Cardiac muscle cell (in vitro differentiated cells and primary cell): ENCODE measurements at places on chromosomes 6 and 20. TPM values are rescaled to one million over a fixed set of nuclear protein-coding genes. Genes with fewer than 3 reads are reported as not detected.
A peak's percentile ranks its signal among the peaks of the same experiment; 100 is the strongest.

GRCh38 chr6:150142097-150142669, 661 bp upstream of the PPP1R14C start:
- no peaks in the 10 kb centered on the region for H3K36me3 ChIP-seq
- H3K4me1 ChIP-seq, result peaks cover 21% of the 10 kb centered on the region
- peaks cover 51% of the 10 kb centered on the region for H3K27me3 ChIP-seq

GRCh38 chr6:22119500-22119899, 177.3 kb downstream of the PRL start:
- H3K27ac ChIP-seq, result no peak overlapping the region
- no peaks in the 10 kb centered on the region for H3K27me3 ChIP-seq
- H3K4me1 ChIP-seq, result no peaks in the 10 kb centered on the region
- H3K4me3 ChIP-seq, result no peak overlapping the region
- no peak for DNase-seq

DNA sequence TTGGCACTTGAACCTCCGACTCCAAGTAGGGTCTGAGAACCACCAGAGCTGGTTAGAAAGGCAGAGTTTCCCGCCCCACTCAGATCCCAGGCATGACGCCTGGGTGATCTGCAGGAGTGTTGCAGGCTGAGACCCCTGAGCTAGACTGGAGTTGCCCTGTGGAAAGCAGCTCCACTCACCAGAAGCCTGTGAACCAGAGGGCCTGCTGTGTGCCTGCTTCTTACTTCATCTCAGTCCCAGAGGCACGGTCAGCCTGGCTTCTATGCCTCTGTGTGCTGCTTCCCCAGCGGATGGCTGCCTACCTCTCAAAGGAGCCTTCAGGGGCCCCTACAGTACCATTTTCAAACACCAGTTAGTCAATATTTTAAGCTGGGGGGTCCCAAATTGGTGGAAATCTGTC, 15.6 kb upstream of the CCN6 start:
- H3K27me3 ChIP-seq, result no peaks in the 10 kb centered on the region
- H3K4me3 ChIP-seq, result no peak overlapping the region
- no peaks in the 10 kb centered on the region for H3K4me1 ChIP-seq
- H3K36me3 ChIP-seq, result no peaks in the 10 kb centered on the region
- no peak overlapping the region for H3K27ac ChIP-seq

- no peak overlapping the region for H3K4me3 ChIP-seq
- H3K4me1 ChIP-seq, result peaks cover 8% of the 10 kb centered on the region
- H3K36me3 ChIP-seq, result no peaks in the 10 kb centered on the region
- H3K27ac ChIP-seq, result no peak overlapping the region
- no peaks in the 10 kb centered on the region for H3K27me3 ChIP-seq
These were observed 396.2 kb downstream of the CD83 start for GRCh38 chr6:14513496-14514393.

DNA sequence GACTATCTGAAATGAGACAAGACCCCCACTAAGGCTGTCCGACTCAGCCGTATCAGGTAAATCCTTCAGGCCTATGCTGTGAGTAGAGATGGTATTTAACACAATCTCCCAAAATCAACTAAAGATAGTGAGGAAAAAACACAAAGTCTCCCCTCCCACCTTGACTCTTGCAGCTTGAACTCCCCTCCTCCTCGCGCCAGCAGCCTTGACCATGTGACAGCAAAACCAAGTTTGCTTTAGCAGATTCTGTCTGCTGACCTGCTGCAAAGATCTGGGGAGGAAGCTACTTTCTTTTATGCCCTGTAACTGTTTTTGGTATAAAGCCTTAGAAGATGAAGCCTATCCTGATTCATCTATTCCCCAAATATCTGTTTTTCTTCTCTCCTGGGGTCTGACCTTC, 509.5 kb downstream of the CDH26 start:
- no peak overlapping the region for H3K27ac ChIP-seq
- no peaks in the 10 kb centered on the region for H3K36me3 ChIP-seq
- peaks cover 13% of the 10 kb centered on the region for H3K4me1 ChIP-seq

DNA sequence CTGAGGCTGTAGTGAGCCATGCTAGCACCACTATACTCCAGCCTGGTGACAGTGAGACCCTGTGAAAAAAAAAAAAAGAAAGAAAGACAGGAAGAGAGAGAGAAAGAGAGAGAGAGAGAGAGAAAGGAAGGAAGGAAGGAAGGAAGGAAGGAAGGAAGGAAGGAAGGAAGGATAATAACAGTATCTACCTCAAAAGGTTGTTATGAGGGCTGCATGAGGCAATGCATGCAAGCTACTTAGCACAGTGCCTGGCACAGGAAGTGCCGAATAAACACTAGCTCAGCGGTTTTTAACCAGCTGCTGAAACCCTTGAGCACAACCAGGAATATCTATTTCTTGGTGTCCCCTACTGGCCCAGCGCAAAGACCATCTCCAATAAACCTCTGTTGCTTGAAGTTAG, 62.3 kb upstream of the TBC1D7 start:
- no peaks in the 10 kb centered on the region for H3K27me3 ChIP-seq
- H3K4me3 ChIP-seq, result no peak overlapping the region
- H3K27ac ChIP-seq, result no peak overlapping the region
- no peaks in the 10 kb centered on the region for H3K36me3 ChIP-seq

GRCh38 chr6:44219053-44219814, 2.5 kb downstream of the MYMX start:
- no peaks in the 10 kb centered on the region for H3K27me3 ChIP-seq
- H3K27ac ChIP-seq, result peak overlapping the region; percentile 54
- peak overlapping the region; percentile 55 for H3K4me3 ChIP-seq
- DNase-seq, result peak; percentile 94
- H3K4me1 ChIP-seq, result peaks cover 12% of the 10 kb centered on the region

- H3K36me3 ChIP-seq, result no peaks in the 10 kb centered on the region
- no peaks in the 10 kb centered on the region for H3K27me3 ChIP-seq
- H3K4me3 ChIP-seq, result no peak overlapping the region
- H3K4me1 ChIP-seq, result peaks cover 3% of the 10 kb centered on the region
- no peak overlapping the region for H3K27ac ChIP-seq
These were observed 117.8 kb upstream of the GMDS start for GRCh38 chr6:2363211-2363610.

- H3K4me3 ChIP-seq, result no peak overlapping the region
- no peak overlapping the region for H3K27ac ChIP-seq
- no peaks in the 10 kb centered on the region for H3K27me3 ChIP-seq
- H3K36me3 ChIP-seq, result no peaks in the 10 kb centered on the region
These were observed 5.4 kb upstream of the DEK start for GRCh38 chr6:18269717-18270116.

GRCh38 chr6:112478036-112478435, 130.9 kb downstream of the RFPL4B start:
- H3K27ac ChIP-seq, result no peak overlapping the region
- no peaks in the 10 kb centered on the region for H3K27me3 ChIP-seq
- no peak overlapping the region for H3K4me3 ChIP-seq
- H3K36me3 ChIP-seq, result no peaks in the 10 kb centered on the region
- no peak for DNase-seq

The CDSN gene
- not detected in 2 replicates for total RNA-seq

The ZFP57 gene
- 4.1 and 4.9 TPM in 2 replicates for total RNA-seq

The GSTA2 gene
- total RNA-seq, result not detected in 2 replicates

The RGL2 gene
- total RNA-seq, result 61.8 and 89.8 TPM in 2 replicates

The DNPH1 gene
- total RNA-seq, result 111 and 176 TPM in 2 replicates

The BPI gene
- not detected in 2 replicates for total RNA-seq

The EYA2 gene
- 0.07 and 0.30 TPM in 2 replicates for total RNA-seq
